ENCODE measurements at places on chromosomes 5 and 9.

DNA sequence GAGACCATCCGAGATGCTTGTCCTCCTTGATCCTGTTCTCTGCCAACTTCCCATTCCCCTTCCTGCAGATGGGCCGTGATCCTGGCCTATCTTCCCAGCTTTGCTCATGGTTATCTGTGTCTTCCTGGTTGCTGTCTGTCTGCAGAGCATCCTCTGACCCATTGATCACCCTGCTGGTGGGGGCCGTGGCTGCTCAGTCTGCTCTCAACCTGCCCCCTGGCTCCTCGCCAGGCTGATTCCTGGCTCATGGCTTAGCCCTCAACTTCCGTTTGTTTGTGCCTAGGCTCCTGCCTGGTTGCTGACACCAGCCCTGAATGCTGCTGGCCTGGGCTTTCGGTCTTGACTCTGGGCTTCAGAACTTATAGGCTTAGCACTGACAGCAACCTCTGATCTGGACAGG, 67.1 kb upstream of the SMIM15 start:
- DNase-seq, result peak; percentile 67

DNA sequence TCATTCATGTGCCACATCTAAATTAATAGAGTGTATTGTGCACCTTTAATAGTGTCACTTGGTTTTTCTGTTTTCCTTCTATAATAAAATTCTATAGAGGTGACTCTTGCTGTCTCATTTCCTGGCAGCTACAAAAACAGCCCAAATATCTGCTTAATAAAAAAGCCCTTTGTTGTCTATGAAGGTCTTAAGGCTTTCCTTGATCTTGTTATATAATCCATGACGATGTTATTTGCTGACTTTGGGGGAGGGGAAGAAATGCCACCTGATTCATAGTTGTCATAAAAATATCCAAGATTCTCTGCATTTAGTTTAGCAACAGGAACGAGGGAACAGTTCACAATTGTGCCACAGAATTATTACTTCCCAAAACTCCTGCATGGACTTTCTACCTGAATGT, 31.3 kb downstream of the CPEB4 start:
- peak; percentile 86 for DNase-seq

GRCh38 chr5:10460252-10460906, 18.7 kb downstream of the ROPN1L start:
- DNase-seq, result peak; percentile 55

- DNase-seq, result no peak
Measured at GRCh38 chr9:111271481-111272080, 58.4 kb downstream of the OR2K2 start.
